ENCODE measurements at places on chromosomes 2 and 18.

GRCh38 chr18:45667056-45667736, 51.9 kb downstream of the SLC14A2 start:
- DNase-seq, result no peak

GRCh38 chr2:142754182-142754581, 123.3 kb upstream of the KYNU start:
- DNase-seq, result no peak

DNA sequence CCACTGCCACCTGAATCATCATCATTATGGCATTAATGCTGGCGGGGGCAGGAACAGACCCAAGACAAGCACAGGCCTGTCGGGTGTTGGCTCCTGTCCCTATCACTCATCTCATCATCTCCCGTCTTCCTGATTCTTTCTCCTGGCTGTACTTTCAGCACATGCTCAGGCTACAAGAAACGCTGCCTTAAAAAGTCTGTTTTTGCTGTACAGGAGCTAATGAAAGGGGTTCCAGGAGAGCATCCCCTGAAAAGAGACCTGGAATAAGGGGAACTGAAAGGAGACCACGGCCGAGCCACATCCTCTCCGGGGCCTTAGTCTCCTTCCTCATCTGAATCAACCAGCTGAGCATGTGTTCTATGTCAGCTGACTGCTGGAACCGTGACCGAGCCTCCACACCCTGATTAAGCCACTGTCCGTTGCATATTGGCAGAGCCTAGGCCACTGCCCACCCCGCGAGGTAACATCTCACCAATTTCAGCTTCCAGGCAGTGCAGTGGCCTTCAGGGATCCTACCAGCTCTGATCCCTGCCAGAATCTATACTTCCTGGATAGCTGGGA, 62.6 kb downstream of the DNMT3A start:
- DNase-seq, result no peak

- no peak for DNase-seq
Measured at GRCh38 chr2:130135692-130136541, 6.9 kb upstream of the POTEF start.

- no peak for DNase-seq
Measured at GRCh38 chr2:11903085-11903606, 156.7 kb downstream of the LPIN1 start.

DNA sequence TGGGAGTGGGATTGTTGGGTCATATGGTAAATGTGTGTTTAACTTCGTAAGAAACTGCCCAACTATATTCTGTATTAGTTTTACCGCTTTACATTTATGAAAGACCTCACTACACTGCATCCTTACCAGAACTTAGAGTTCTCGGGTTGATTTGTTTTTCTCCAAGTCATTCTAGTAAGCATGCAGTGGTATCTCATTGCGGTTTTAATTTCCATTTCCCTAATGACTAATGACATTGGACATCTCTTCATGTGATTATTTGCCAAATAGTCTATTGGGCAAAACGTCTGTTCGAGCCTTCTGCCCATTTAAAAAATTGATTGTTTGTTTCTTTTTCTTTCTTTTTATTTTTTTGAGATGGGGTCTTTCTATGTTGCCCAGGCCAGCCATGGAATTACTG, 6.8 kb downstream of the FBLN7 start:
- no peak for DNase-seq

DNA sequence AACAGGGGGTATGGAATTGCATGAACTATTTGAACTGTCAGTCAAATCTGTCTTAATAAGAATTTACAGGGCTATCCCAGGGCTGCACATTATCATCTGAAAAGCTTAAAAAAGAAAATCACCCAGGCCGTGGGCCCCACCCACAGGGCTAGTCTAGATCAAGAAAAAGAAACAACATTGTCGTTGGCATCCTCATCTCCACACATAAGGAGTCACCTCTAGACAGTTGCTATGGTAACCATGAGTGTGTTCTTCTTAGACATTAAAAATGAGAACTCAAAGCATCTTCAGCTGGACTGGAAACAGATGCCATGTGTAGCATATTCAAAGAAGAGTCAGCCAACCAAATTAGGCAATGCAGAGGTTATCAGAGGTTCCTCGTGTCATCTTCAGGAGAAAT, 72.3 kb upstream of the CPO start:
- no peak for DNase-seq

GRCh38 chr18:7803956-7804469, 236.9 kb downstream of the PTPRM start:
- DNase-seq, result no peak

GRCh38 chr2:98932164-98932563, 3.9 kb downstream of the CRACDL start:
- DNase-seq, result no peak

- DNase-seq, result no peak
Measured at GRCh38 chr2:17981936-17982335, 103.5 kb downstream of the KCNS3 start.

GRCh38 chr2:120646994-120647393, 88.7 kb upstream of the GLI2 start:
- DNase-seq, result no peak

DNA sequence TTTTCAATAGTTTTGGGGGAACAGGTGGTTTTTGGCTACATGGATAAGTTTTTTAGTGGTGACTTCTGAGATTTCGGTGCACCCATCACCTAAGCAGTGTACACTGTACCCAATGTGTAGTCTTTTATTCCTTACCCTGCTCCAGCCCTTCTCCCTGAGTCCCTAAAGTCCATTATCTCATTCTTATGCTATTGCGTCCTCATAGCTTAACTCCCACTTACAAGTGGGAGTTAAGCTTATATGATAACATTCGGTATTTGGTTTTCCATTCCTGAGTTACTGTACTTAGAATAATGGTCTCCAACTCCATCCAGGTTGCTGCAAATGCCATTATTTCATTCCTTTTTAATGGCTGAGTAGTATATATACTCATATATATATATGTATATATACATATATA, 90.9 kb upstream of the ACSL3 start:
- no peak for DNase-seq

DNA sequence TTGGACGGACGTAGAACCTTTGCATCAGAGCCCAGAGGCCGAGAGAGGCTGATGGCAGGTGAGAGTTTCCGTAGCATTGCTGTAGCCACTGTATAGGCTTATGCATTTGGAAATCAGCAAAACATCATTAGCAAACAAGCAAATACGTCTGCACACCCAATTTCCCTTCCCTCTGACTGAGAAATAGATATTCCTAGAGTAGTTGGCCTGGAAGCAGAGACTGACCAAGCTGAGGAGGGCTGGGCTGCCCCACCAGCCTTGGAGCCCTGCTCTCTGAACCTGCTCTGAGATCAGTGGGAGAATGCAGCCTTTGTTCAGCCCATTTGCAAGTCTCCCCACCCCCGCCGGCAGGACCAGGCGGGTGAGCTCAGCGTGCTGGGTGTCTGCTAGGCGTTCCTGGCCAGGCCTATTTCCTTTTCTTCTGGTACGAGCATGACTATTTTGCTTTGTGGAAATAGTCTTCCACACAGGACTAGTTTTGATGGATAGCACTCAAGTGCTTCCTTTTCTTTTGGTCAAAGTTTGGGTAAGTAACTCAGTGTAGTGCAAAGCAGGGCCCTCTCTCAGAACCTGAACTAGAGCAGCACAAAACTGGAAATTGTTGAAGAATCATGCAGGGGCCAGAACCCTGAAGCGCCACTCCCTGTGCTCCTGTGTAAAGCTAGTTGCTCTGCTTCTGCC, 21.9 kb upstream of the RNF149 start:
- no peak for DNase-seq

DNA sequence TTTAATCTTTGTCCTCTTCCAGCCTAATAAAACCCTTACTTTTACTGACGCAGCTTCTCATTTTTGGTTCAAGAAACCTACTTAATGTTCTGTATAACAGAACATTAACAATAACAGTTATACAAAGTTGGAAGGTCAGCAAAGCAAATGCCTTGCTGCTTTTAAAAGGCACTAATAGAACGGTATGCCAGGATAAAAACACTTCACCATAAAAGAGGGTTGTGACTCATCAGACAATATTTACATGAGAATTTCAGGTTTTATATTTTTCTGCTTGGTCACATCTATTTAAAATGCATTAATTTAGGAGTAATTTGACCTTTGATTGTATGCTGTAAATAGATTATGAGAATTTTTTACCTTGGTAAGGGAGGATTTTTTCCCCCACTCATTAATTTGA, 3.0 kb downstream of the KLHL41 start:
- DNase-seq, result no peak

GRCh38 chr2:220935789-220936321, 636.2 kb downstream of the EPHA4 start:
- no peak for DNase-seq

- no peak for DNase-seq
Measured at GRCh38 chr2:121825003-121825950, 69.8 kb downstream of the TSN start.

GRCh38 chr18:40011201-40011600, 1943.8 kb upstream of the PIK3C3 start:
- DNase-seq, result no peak

DNA sequence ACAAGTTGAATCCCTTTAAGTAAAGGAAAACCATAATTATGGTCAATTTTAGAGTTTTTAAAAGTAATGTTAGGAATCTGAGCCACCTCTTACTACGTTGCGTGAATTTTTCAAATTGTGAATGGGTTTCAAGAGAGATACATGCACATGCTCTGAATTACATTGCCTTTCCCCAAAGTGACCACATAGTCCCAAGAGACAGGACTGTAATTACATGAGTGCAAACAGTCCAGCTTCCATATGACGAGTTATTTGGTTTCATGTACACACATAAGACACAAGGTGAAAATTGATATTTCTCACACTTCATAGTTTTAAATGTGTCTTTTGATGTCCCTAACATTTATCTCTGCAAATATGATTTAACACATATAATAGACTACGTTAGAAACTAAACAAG, 850.8 kb downstream of the LRP1B start:
- DNase-seq, result no peak

DNA sequence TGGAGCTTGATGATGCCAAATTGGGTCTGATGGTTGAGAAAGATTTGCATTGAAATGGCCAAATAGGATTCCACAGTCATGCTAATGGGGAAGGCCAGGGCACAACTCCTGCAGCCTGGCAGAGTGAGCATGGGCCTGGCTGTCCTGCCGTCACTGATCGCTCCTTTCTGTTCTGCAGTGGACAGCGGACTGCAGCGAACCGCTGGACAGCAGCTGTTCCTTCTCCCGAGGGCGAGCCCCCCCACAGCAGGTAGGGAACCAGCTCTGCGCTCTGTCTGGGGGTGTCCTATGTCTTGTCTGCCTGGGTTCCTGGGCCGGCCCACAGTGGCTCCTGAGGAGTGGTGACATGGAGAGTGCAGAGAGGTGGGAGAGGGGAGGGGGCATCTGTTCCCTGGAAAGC, 97.6 kb downstream of the CTIF start:
- DNase-seq, result no peak
